Activated CD4-positive, alpha-beta T cell treated with anti-CD3 and anti-CD28 coated beads, Interleukin-2, amount 10 ng/mL, durations not matched to agents 7 days and 5 days (primary cell): ENCODE measurements at places on chromosomes 5 and 9.

GRCh38 chr5:33855396-33855795 lies 36.4 kb downstream of the ADAMTS12 start:
- DNase-seq: no peak

DNA sequence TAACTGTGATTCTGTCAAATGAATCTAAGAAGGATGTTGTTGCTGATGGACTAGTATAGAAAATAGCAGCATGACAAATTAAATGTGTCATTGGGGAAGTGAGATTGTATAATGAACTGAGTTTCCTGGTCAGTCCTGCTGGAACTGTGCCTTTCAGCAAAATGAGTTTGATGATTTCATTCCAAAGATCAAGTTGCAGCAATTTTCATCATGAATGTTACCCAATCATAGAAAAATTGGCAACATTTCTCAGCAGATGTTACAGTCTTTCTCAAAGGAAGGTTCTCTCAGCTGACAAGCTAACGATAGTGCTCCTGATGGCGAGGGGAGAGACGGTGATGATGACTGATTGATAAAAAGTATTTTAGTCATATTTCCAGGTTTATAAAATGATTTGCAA lies 10.7 kb downstream of the PCDHAC2 start:
- DNase-seq: no peak

- no peak for DNase-seq
Observed at GRCh38 chr9:73357607-73358006, 205.9 kb downstream of the ANXA1 start.

DNA sequence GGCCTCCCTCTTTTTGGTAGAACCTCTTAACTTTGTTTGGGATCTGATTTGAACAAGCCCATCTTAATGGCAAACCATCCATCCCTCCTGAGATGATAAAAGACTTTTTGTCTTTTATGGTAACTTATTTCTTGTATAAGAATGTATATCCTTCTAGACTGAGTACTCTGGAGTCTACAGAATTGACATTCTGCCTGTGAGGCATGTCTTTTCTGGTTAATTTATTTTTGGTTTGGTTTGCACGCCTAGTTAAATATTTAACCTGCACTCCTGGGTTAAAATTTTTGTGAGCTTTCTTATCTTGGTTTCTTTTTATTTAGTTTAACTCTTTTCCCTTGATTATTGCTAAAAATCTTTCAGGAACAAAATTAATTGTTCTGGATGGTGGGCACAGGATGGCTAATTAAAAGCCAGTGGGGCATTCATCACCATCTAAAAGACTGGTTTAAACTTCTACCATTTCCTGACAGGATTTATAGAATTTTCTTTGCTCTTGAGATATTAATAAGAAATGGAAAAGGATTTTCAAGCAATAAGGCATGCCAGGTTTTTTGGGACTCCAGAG lies 50.3 kb downstream of the PHAX start:
- DNase-seq: no peak

- peak; percentile 5 for DNase-seq
Observed at GRCh38 chr5:1735320-1735970, 64.2 kb downstream of the MRPL36 start.
